ENCODE measurements at places on chromosomes 1 and 21. TPM values are rescaled to one million over a fixed set of nuclear protein-coding genes. Genes with fewer than 3 reads are reported as not detected.

The PRR9 gene
- total RNA-seq, result not detected

The NUP210L gene
- total RNA-seq, result not detected

The CD48 gene
- total RNA-seq, result 3.4 TPM

The LCE1C gene
- total RNA-seq, result not detected

The PRAMEF27 gene
- total RNA-seq, result not detected

The PADI2 gene
- total RNA-seq, result 0.62 TPM

The NCAM2 gene
- 4.3 TPM for total RNA-seq

The FOXD2 gene
- not detected for total RNA-seq

The AMPD1 gene
- not detected for total RNA-seq

The CELA2A gene
- total RNA-seq, result not detected

The PNRC2 gene
- total RNA-seq, result 65.1 TPM

GRCh38 chr1:19353596-19353995 is 41.5 kb downstream of the SLC66A1 start:
- H3K27ac ChIP-seq, result no peak overlapping the region
- DNase-seq, result no peak
- H3K36me3 ChIP-seq, result peaks cover 11% of the 10 kb centered on the region
- no peak overlapping the region for H3K4me3 ChIP-seq
- H3K4me1 ChIP-seq, result peaks cover 14% of the 10 kb centered on the region

- H3K4me1 ChIP-seq, result no peaks in the 10 kb centered on the region
- DNase-seq, result no peak
- no peak overlapping the region for H3K27ac ChIP-seq
Observed at GRCh38 chr21:18387994-18388393, 15.6 kb downstream of the TMPRSS15 start.

DNA sequence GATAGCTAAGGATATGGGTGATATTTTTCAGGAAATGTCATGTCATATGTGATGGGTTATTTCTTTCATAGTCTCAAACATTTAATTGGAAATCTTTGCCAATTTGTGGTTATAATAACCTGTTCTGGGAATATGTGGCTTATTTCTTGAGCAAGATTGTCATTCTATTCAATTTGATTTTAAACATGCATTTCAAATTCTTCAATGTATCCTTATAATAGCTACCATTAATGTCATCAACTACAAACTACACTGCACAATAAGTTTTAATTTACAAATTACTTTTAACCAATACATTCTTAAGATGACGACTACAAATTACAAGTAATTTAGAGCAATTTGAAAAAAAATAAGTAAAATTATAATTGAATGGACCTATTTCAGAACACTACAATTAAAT is 164.9 kb downstream of the BRINP3 start:
- no peak overlapping the region for H3K27ac ChIP-seq
- H3K4me3 ChIP-seq, result no peak overlapping the region
- no peaks in the 10 kb centered on the region for H3K27me3 ChIP-seq
- no peaks in the 10 kb centered on the region for H3K4me1 ChIP-seq
- no peaks in the 10 kb centered on the region for H3K36me3 ChIP-seq
- DNase-seq, result no peak

GRCh38 chr1:206117151-206117948 is at the start of gene AVPR1B:
Gene AVPR1B (minus strand): TSS chr1:206117388. CDS start chr1:206116890, 498 bp downstream.
- no peaks in the 10 kb centered on the region for H3K27me3 ChIP-seq
- no peak within 1 kb of the TSS for H3K27ac ChIP-seq
- H3K4me1 ChIP-seq, result peaks cover 6% of the 10 kb centered on the region
- DNase-seq, result peak; percentile 36
- H3K4me3 ChIP-seq, result peak within 1 kb of the TSS; percentile 39
- H3K36me3 ChIP-seq, result no peaks in the 10 kb centered on the region

GRCh38 chr1:151540982-151541377 is 871 bp downstream of the TUFT1 start:
- no peaks in the 10 kb centered on the region for H3K4me1 ChIP-seq
- no peaks in the 10 kb centered on the region for H3K36me3 ChIP-seq
- DNase-seq, result no peak
- H3K4me3 ChIP-seq, result peak overlapping the region; percentile 68

- no peak overlapping the region for H3K4me3 ChIP-seq
- no peaks in the 10 kb centered on the region for H3K27me3 ChIP-seq
- peak; percentile 75 for DNase-seq
- no peaks in the 10 kb centered on the region for H3K36me3 ChIP-seq
- peak overlapping the region; percentile 87 for H3K27ac ChIP-seq
Observed at GRCh38 chr1:205284420-205285144, 37.0 kb downstream of the NUAK2 start.

DNA sequence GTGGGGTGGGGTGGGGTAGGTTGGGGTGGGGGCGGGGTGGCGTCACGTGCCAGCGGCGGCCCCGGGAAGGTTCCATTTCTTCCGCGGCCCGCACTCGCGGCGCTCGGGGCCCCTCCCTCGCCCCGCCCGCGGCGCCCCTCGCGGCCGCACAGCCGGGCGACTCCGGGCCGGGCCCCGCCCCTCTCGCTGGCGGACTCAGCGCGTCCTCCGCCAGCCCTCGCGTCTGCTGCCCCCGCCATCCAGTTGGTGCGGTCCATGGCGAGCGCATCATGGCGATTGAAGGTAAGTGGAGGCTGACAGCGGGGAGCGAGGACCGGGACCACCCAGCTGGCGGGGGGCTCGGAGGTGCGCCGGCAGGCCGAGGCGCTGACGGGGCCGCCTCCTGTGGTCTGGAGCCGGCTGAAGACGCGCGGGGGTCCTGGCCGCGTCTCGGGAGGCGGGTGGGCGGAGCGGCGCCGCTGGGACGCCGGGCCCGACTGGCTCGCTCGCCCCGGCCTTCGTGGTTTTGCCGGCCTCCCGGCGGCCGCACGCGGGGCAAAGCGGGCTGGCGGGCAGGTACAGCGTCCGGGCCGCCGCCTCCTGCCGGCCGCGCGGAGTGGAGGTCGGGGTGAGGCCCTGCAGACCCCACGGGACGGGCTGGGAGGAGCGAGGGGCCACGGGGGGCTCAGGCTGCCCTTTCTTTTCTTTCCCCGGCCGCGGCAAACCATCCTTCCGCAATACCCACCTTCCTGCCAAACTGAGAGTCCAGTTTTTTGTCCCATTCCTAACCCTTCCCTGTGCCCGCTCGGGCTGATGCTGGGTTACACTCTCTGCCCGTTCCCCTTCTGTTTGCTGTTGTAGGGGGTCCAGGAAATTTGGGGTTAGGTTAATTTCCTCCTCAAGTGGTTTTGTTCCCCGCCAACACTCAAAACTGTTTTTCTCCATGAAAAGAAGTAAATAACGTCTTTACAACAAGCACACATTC is at the start of gene SYT14:
SYT14 (plus strand) TSS at position 222 of the 964 bp plus-strand sequence; CDS start at position 270, 48 bp downstream.
- no peak within 1 kb of the TSS for H3K4me3 ChIP-seq
- H3K27ac ChIP-seq, result no peak within 1 kb of the TSS
- peaks cover 80% of the 10 kb centered on the region for H3K27me3 ChIP-seq
- no peaks in the 10 kb centered on the region for H3K4me1 ChIP-seq
- H3K36me3 ChIP-seq, result no peaks in the 10 kb centered on the region

DNA sequence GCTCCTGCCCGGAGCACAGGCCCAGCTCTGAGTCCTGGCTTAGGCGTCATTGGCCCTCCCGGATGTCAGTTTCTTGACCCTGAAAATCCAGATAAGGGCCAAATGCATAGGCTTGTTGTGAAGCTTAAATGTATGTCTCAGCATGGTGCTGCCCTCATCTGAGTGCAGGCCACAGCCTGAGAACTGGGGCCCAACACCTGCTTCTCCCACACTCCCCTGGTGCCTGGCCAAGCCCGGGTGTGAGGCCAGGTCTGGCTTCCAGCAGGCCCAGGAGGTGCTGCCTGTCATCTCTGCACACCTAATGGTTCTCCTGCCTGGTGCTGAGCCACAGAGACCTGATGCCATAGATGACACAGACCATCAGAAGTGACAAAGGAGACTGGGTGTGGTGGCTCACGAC is 14.0 kb downstream of the MX2 start:
- no peak overlapping the region for H3K27ac ChIP-seq
- no peaks in the 10 kb centered on the region for H3K27me3 ChIP-seq
- DNase-seq, result no peak

GRCh38 chr21:37063433-37063832 is 9.4 kb downstream of the PIGP start:
- no peaks in the 10 kb centered on the region for H3K27me3 ChIP-seq
- no peak overlapping the region for H3K4me3 ChIP-seq
- no peaks in the 10 kb centered on the region for H3K36me3 ChIP-seq
- DNase-seq, result no peak

- DNase-seq, result no peak
- no peak overlapping the region for H3K27ac ChIP-seq
- no peaks in the 10 kb centered on the region for H3K27me3 ChIP-seq
- no peaks in the 10 kb centered on the region for H3K4me1 ChIP-seq
- H3K36me3 ChIP-seq, result no peaks in the 10 kb centered on the region
Observed at GRCh38 chr1:231707407-231707806, 80.8 kb downstream of the DISC1 start.

GRCh38 chr1:235865565-235866204 is 1.0 kb downstream of the LYST start:
- peak overlapping the region; percentile 96 for H3K4me3 ChIP-seq
- DNase-seq, result no peak
- peaks cover 33% of the 10 kb centered on the region for H3K4me1 ChIP-seq
- peak overlapping the region; percentile 96 for H3K27ac ChIP-seq

DNA sequence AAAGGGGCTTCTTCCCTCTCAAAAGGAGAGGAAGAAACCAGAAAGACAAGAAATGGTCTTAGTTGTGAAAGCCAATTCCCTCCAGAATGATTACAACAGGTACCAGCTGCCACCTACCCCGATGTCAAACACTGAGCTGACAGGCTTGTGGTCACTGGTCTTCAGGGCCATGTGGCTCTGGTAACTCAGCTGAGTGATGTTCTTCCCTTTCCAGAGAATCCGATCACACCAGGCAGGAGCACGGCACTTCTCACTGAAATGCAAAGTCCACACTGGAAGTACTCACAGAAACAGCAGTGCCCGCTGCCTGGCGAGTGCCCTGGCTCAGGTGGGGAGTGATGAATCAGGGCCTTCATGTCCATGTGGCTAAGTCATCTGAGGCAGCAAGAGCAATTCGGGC is 18.7 kb upstream of the MTF1 start:
- H3K27me3 ChIP-seq, result no peaks in the 10 kb centered on the region
- H3K36me3 ChIP-seq, result peaks cover 100% of the 10 kb centered on the region
- no peak overlapping the region for H3K4me3 ChIP-seq
- no peak for DNase-seq
- H3K27ac ChIP-seq, result no peak overlapping the region

DNA sequence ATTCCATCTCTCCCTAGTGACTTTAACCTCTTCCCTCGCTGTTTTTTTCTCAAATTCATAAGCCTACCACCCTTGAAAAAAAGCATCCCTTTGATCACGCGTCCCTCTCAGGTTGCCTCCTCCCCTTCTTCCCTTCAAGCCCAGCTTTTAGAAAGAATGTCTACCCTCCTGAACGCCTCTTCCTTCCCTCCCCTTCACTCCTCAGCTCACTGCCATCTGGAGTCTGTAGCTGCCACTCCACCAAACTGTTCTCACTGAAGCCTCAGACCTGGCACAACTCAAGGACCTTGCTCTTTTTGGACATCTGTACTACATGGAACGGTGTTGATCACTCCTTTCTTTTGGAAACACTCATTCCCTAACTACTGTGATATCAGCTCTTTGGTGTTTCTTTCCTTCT is 80.6 kb downstream of the SLC25A24 start:
- H3K27ac ChIP-seq, result no peak overlapping the region
- no peaks in the 10 kb centered on the region for H3K4me1 ChIP-seq
- H3K4me3 ChIP-seq, result no peak overlapping the region
- H3K36me3 ChIP-seq, result no peaks in the 10 kb centered on the region

DNA sequence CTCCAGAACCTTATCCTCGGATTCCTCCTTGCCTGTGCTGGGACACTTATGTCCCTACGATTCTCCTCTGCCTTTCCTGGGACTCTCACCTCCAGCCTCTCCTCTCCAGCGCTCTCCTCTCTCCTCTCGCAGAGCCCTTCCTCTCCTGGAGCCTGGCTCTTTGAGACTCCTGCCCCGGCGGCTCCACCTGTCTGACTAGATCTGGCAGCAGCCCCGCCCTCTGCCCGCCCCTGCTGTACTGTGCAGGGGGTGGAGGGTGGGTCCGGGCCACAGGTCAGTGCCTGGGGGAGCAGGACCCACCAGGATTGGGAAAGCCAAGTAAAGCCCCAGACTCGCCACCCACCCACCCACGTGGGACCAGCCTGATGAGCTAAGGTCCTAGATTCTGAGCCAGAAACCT is 1.6 kb downstream of the ELOVL1 start:
- peak overlapping the region; percentile 89 for H3K27ac ChIP-seq
- no peak overlapping the region for H3K4me3 ChIP-seq
- no peak for DNase-seq
- H3K27me3 ChIP-seq, result no peaks in the 10 kb centered on the region
- peaks cover 54% of the 10 kb centered on the region for H3K36me3 ChIP-seq

DNA sequence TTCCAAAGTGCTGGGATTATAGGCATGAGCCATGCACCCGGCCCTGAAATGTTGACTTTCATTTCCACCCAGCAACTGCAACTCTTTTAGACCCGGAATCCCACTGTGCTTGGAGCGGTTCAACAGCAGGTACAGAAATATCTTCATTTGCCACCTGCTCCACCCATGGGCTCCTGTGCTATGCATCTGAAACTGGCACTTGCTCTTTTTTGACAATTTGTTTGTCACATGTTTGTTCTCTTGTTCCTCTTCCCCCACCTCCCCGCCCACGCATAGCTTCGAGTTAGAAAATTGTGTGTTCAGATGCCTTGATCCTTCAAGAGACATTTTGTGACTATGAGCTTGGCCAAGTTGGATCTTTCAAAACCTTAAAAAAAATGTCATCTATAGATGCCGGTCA is 2.4 kb upstream of the IFNLR1 start:
- no peak overlapping the region for H3K27ac ChIP-seq
- peaks cover 13% of the 10 kb centered on the region for H3K4me1 ChIP-seq
- no peak for DNase-seq
- H3K36me3 ChIP-seq, result no peaks in the 10 kb centered on the region
- H3K4me3 ChIP-seq, result no peak overlapping the region

- H3K4me1 ChIP-seq, result peaks cover 35% of the 10 kb centered on the region
- peak; percentile 27 for DNase-seq
- H3K27ac ChIP-seq, result no peak overlapping the region
Observed at GRCh38 chr1:212485913-212486618, 53.3 kb downstream of the NENF start.

- H3K27me3 ChIP-seq, result no peaks in the 10 kb centered on the region
- peaks cover 59% of the 10 kb centered on the region for H3K4me1 ChIP-seq
- peaks cover 38% of the 10 kb centered on the region for H3K36me3 ChIP-seq
- peak overlapping the region; percentile 27 for H3K27ac ChIP-seq
- no peak overlapping the region for H3K4me3 ChIP-seq
Observed at GRCh38 chr1:225780630-225781029, 3.0 kb downstream of the SRP9 start.

DNA sequence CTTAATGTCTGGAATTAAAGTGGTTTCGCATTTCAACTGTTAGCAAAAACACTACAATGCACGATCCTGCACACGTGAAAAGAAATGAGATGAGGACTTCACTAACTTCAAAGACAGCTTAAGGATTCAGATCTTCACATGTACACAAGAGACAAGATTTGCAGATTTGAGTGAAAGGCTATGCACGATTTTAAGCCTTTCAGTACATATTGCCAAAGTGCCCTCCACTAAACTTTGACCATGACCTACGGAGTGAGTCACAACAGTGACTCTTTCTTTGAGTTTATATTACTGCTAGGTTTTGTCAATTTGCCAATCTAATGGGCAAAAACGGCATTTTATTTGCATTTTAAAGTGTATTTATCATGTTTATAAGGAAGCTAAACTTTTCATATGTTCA is 41.2 kb upstream of the CR1L start:
- H3K27me3 ChIP-seq, result no peaks in the 10 kb centered on the region
- no peak for DNase-seq
- H3K4me1 ChIP-seq, result no peaks in the 10 kb centered on the region
- no peak overlapping the region for H3K27ac ChIP-seq
- H3K36me3 ChIP-seq, result no peaks in the 10 kb centered on the region

Data from heart right ventricle (tissue), 16 donors.